ENCODE measurements at places on chromosomes 13 and 19. TPM values are rescaled to one million over a fixed set of nuclear protein-coding genes. Genes with fewer than 3 reads are reported as not detected.

The IGFL2 gene
- total RNA-seq: 9.8 TPM

DNA sequence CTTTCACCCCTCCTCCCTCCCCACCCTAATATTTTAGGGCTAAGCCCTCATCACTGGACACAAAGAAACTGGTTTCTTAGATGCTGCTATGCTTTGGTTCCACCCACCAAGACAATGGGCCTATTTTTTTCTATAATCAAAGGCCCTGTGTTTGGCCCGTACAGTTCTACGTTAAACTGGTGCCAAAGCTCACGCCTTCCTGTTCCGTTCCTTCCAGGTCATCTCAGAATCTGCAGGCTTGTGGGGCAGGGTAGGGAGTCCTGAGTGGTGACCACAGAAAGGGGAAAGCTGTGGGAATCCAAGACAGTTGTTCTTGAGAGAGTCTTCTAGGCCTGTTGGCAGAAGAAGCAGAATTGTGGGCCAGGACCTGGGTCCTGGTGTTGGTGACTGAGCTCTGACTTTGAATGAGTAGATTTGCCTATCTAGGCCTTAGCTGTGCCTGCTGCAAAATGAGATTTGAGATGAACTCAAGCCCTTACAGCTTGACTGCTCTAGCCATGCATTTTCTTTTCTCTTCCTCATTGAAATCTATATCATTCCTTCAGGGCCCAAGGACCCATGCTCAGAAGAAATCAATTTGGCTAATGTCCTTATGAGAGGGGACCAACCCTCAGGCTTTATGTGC lies 19.1 kb upstream of the CXCL17 start:
- no peak overlapping the region for H3K27ac ChIP-seq
- no peak overlapping the region for H3K4me3 ChIP-seq
- H3K27me3 ChIP-seq: no peaks in the 10 kb centered on the region
- no peaks in the 10 kb centered on the region for H3K4me1 ChIP-seq
- no peaks in the 10 kb centered on the region for H3K36me3 ChIP-seq
- DNase-seq: no peak

The CBY2 gene
- not detected for total RNA-seq

The CEACAM19 gene
- 8.0 TPM for total RNA-seq

The OR10H1 gene
- total RNA-seq: not detected

DNA sequence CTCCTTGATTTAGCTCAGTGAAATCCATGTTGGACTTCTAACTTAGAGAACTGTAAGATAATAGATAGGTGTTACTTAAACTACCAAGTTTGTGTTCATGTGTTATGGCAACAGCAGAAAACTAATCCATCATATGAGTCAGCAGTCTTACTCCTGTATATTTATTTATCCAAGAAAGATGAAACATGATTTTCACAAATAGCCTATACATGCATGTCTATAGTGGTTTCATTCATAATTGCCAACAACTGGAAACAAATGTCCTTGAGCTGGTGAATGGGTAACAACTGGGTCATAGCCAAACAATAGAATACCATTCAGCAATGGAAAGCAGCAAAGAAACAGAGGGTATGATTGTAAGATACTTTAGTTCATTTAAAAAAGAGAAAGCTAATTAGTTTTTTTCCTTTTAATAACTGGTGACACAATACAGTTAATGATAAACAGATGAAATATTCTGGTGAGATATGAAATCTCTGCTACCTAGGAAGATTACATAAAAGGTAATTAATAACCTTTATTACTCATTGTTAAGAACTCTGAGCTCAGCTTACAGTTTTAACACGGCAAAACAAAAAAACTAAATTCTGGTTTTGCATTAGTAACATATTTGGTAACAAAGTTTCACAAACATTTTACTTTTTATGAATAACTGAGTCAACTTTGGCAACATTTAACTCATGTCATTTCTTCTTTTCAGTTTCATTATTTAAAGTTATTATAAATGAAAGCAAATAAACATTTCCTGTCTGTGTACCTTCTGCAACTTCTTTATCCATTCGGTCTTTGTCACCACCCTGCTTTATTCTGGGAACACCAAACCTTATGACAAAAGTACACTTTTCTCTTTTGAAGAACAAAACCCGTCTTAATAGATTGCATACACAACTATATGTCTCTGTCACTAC lies 181.3 kb downstream of the LIG4 start:
- no peak overlapping the region for H3K4me3 ChIP-seq
- no peaks in the 10 kb centered on the region for H3K4me1 ChIP-seq
- no peak for DNase-seq

DNA sequence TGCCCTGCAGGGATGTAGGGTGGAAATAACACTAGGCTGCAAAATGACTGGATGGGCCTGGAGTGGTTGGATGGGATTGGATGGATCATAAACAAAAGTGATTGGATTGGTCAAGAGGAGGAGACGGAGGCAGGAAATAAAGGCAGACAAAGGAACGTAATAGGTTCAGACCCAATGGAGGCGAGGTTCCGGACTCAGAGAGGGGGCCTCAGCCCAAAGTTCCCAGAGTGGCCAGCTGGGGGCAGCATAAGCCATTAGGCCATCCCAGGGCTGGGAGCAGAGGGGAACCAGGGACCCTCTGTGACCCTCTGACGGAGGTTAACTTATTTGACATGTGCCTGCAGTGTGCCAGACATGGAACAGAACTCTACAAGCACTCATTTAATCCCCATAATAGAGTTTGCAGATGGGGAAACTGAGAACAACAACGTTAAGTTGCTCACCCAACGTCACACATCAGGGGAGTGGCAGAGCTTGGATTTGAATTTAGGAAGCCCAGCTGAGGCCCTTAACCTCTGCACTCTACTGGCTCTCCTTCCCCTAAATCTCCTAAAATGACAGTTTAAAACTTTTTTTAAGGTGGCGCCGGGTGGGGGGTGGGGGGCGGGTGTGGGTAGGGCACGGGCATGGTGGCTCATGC lies 15.3 kb upstream of the MAP1S start:
- H3K36me3 ChIP-seq: no peaks in the 10 kb centered on the region
- H3K4me1 ChIP-seq: no peaks in the 10 kb centered on the region
- H3K27me3 ChIP-seq: no peaks in the 10 kb centered on the region
- no peak overlapping the region for H3K4me3 ChIP-seq
- H3K27ac ChIP-seq: no peak overlapping the region
- peak; percentile 23 for DNase-seq

DNA sequence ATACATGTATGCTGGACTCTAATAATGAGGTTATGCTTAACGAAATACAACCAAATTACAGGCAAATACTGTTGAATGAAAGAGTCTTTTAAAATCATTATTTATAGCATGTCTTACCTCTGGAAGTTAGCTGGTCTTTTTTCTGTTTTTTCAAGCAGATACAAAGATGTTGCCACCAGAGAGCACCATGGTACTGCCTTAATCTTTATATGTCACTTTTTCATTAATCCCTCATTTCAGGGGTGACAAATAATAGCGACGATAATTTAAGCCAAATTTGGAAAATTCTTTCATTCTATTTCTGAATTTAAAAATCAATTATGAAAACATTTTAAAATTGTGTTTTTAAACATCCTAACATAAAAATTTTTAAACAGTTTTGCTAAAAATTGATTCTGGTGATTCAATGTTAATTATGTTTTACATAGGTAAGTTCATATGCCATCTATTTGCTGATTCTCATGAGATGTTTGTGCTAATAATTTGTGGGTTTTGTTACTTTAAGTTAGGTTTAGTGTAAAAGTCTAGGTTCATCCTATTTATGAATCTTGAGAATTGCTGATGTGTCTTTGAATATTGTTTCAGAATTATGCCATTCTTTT lies 379.3 kb upstream of the SGCG start:
- H3K4me1 ChIP-seq: no peaks in the 10 kb centered on the region
- H3K27ac ChIP-seq: no peak overlapping the region
- DNase-seq: no peak
- no peak overlapping the region for H3K4me3 ChIP-seq

DNA sequence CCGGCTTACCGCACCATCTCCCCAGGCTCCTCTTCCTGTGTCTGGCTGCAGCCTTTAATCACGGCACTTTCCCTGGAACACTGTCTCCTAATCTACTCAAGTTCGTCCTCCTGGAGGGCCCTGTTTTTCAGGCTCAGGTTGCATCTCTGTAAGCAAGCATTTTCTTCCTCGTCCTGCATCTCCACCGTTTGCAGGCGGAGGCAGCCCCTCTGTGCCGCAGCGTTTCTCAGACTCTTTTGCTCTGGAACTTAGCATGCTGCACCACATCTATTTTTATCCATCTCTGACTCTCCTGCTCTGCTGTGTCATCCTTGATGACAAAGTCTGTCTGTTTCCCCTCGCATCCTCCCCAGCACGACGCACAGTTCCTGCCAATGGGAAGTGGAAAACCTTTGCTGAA lies 117.5 kb downstream of the ATP8A2 start:
- no peaks in the 10 kb centered on the region for H3K27me3 ChIP-seq
- H3K4me1 ChIP-seq: peaks cover 7% of the 10 kb centered on the region
- H3K36me3 ChIP-seq: no peaks in the 10 kb centered on the region
- peak overlapping the region; percentile 46 for H3K4me3 ChIP-seq
- H3K27ac ChIP-seq: peak overlapping the region; percentile 9
- DNase-seq: no peak

DNA sequence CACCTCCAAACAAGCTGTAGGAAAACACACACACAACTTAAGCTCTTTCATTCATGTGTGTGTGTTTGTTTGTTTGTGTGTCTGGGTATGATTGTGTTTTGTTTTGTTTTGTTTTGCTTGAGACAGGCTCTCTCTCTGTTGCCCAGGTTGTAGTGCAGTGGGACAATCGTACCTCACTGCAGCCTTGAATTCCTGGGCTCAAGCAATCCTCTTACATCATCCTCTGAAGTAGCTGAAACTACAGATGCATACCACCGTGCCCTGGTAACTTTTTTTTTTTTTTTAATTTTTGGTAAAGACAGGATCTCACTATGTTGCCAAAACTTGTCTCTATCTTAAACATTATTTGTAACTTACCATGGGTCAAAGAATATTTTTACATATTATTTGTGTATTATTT lies 431.7 kb downstream of the SLITRK1 start:
- peaks cover 4% of the 10 kb centered on the region for H3K4me1 ChIP-seq
- no peak overlapping the region for H3K4me3 ChIP-seq
- H3K36me3 ChIP-seq: no peaks in the 10 kb centered on the region
- H3K27me3 ChIP-seq: no peaks in the 10 kb centered on the region
- peak; percentile 34 for DNase-seq

DNA sequence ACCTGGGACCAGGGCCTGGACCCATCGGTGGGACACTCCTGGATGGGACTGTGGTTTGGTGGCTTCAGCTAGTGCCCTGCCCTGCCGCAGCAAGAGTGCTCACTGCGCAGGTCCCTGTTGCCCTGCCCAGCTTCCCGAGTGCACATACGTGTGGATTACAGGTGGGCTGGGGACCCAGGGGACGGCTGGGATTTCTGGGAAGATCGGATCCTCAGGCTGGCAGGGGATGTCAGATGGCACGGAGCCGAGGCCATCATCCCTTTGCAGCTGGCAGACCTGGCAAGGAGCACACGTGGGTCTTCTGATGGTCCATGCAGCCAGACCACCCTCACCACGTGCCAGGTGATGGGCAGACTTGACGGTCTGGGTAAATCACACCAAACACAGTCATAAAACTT lies 69.3 kb downstream of the CHST8 start:
- H3K4me3 ChIP-seq: no peak overlapping the region
- H3K27me3 ChIP-seq: no peaks in the 10 kb centered on the region
- no peaks in the 10 kb centered on the region for H3K36me3 ChIP-seq
- no peak for DNase-seq

- no peak overlapping the region for H3K27ac ChIP-seq
- H3K36me3 ChIP-seq: no peaks in the 10 kb centered on the region
- no peak overlapping the region for H3K4me3 ChIP-seq
Measured at GRCh38 chr13:104057861-104058260, 991.6 kb upstream of the SLC10A2 start.

The ZNF627 gene
- 20.5 TPM for total RNA-seq

The KIR3DL1 gene
- total RNA-seq: not detected

DNA sequence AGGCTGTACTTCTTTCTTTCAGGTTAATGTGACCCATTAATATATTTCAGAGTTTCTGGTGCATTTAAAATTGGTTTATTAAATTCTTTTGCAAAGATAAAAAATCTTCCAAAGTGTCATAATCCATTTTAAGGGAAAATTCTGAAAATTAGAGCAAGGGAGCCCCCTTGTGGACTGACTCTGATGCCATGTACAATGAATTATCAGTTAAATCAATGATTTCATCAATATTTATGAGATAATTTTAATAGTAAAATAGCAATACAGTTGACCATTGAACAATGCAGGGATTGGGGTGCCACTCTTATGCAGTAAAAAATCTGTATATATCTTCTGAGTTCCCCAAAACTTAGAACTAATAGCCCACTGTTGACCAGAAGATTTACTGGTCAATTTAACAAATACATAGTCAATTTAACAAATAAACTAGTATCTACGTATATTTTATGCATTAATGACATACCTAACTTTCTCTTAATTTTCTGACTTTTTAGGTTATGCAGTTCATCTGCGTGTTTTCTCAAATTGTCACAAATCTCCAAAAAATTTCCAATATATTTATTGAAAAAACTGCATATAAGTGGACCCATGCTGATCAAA lies 479.1 kb upstream of the MIR17HG start:
- no peaks in the 10 kb centered on the region for H3K4me1 ChIP-seq
- H3K36me3 ChIP-seq: no peaks in the 10 kb centered on the region
- no peak overlapping the region for H3K4me3 ChIP-seq
- H3K27ac ChIP-seq: no peak overlapping the region
- DNase-seq: peak; percentile 10

DNA sequence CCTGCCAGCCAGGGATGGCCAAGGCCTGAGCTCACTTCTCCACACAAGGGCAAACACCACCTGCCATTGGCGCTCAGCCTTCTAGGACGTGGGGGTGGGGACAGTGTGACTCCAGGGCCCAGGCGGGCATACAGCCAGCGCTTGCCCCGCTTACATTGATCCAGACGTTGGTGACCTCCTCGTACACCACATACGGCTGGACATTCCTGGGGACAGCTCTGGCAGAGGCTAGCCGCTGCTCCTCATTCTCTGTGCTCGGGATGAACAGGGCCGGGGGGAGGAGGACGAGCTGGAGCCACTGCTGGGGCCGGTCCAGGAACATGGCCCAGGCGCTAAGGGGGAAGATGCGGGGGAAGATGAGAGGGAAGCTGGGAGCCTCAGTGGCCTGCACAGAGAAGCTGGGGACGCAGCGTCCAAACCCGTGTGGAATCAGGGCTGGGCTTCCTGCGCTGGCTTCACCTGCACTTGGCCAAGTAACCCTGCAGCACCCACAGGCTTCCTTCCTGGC lies 25.1 kb upstream of the MYDGF start:
- no peak for DNase-seq
- peak overlapping the region; percentile 91 for H3K27ac ChIP-seq
- H3K4me3 ChIP-seq: no peak overlapping the region
- H3K36me3 ChIP-seq: peaks cover 35% of the 10 kb centered on the region
- H3K27me3 ChIP-seq: no peaks in the 10 kb centered on the region

- H3K27me3 ChIP-seq: no peaks in the 10 kb centered on the region
- H3K36me3 ChIP-seq: no peaks in the 10 kb centered on the region
- no peak overlapping the region for H3K27ac ChIP-seq
- no peak overlapping the region for H3K4me3 ChIP-seq
Measured at GRCh38 chr13:67438465-67438864, 208.3 kb upstream of the PCDH9 start.

Measured in astrocyte (in vitro differentiated cells and primary cell).